Activated naive CD8-positive, alpha-beta T cell treated with anti-CD3 and anti-CD28 coated beads, Interleukin-2, amount 50 U/mL, for 24 hours (primary cell): ENCODE measurements at places on chromosomes 4 and X.

- DNase-seq: no peak
- peaks cover 20% of the 10 kb centered on the region for H3K4me1 ChIP-seq
- H3K27me3 ChIP-seq: peaks cover 84% of the 10 kb centered on the region
- peak overlapping the region; percentile 77 for H3K27ac ChIP-seq
- H3K4me3 ChIP-seq: peak overlapping the region; percentile 82
These were observed 660 bp upstream of the HSPA4L start for GRCh38 chr4:127781300-127782024.

DNA sequence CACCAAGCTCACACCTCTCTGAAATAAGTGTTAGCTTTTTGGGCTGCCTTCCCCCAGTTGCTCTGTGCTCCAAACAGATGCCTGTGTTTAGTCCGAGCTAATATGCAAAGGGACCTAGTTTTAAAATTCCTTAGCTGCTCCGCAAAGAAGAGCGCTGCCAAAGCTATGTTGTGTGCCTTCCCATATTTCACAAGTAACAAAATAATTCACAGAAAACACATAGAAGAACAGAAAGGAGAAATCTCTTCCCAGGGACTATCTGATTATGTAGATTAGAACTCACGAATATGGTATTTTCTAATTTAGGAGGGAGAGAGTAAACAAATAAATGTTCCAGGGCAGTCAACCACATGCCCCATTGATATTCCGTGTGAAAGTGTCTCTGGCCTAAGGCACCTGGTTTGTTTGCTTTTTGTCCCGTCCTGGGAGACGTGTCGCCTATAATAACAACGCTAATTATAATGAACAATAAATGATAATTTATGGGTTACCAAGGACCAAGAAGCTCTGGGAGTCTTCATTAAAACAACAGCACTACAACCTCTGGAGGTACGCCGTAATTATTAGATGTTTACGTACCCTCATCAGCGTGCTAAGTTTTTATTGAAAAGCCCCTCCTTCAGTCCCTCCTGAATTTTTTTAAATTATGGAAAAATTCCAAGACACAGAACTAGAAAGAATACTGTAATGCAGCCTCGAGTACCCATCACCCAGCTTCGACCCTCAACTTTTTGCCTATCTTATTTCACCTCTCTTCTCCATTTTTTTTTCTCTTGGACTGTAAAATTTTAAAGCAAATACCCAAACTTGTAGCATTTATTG is 1.2 kb upstream of the CCNG2 start:
- H3K27me3 ChIP-seq: no peaks in the 10 kb centered on the region
- H3K27ac ChIP-seq: peak overlapping the region; percentile 96
- peaks cover 3% of the 10 kb centered on the region for H3K36me3 ChIP-seq
- no peak for DNase-seq
- peak overlapping the region; percentile 92 for H3K4me3 ChIP-seq
- H3K4me1 ChIP-seq: peaks cover 44% of the 10 kb centered on the region

GRCh38 chr4:86338989-86339388 is 20.9 kb downstream of the MAPK10 start:
- H3K4me1 ChIP-seq: no peaks in the 10 kb centered on the region
- no peak overlapping the region for H3K27ac ChIP-seq
- no peak overlapping the region for H3K4me3 ChIP-seq
- H3K36me3 ChIP-seq: no peaks in the 10 kb centered on the region

- no peak overlapping the region for H3K27ac ChIP-seq
- H3K27me3 ChIP-seq: no peaks in the 10 kb centered on the region
- DNase-seq: no peak
- no peak overlapping the region for H3K4me3 ChIP-seq
- H3K36me3 ChIP-seq: no peaks in the 10 kb centered on the region
These were observed 103.8 kb downstream of the EFNB1 start for GRCh38 chrX:68932611-68933010.
